ENCODE measurements at places on chromosomes 6 and 20.

- DNase-seq: no peak
These were observed 11.8 kb downstream of the SCML4 start for GRCh38 chr6:107812234-107812769.

DNA sequence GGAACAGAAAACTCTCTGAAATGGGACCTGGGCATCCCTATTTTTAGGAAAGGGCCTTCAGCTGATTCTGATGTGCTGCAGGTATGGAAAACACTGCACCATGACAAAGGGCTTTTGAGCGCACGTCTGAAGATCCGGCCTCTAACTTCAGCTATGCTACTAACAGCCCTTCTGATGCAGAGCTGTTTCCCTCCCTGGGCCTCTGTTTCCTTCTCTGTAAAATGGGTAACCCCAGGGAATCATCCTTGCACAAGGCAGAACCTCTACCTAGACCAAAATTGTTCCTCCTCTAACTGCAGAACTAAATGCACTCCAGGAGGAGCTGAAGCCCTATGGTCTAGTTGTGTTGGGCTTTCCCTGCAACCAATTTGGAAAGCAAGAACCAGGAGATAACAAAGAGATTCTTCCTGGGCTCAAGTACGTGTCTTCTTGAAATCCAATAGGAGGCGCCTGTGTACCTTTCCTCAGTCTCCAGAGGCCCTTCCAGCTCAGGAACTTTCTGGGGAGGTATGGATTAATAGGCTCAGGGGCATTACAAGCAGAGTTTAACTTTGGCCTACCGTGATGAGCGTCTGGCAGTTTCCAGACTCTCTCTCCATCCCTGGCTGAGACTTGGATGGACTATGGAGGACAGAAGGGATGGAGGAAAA is 5.9 kb downstream of the GPX5 start:
- no peak for DNase-seq

DNA sequence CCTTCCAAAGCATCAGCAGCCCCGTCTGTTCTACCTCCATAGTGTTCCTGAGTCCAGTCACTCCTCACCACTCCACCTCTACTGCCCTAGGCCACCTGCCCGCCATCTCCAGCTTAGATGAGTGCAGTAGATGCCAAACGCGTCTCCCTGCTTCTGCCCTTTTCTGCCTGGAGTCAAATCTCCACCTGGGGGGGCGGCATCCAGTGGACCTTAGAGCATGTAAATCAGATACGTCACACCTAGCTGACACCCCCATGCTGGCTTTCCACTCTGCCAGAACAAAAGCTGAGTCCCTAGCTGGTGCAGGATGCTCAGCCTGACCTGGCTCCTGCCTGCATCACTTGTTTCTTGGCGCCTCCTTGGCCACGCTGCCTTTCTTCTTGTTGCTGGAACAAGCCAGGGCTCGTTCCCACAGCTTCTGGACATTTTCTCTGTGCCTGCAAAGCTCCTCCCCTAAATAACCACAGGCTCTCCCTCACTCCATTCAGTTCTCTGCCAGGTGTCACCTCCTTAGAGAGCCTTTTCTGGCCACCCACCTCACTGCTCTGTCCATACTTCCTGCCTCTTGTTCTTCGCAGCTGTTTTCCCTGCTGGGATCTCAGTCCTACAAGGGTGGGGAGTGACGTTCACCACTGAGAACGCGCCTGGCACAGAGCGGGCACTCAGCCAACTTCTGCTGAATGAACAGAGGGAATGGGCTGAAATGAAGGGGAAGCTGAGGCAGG is 5.8 kb downstream of the DDR1 start:
- no peak for DNase-seq

GRCh38 chr6:5261545-5262109 is 314 bp downstream of the FARS2 start:
- no peak for DNase-seq

DNA sequence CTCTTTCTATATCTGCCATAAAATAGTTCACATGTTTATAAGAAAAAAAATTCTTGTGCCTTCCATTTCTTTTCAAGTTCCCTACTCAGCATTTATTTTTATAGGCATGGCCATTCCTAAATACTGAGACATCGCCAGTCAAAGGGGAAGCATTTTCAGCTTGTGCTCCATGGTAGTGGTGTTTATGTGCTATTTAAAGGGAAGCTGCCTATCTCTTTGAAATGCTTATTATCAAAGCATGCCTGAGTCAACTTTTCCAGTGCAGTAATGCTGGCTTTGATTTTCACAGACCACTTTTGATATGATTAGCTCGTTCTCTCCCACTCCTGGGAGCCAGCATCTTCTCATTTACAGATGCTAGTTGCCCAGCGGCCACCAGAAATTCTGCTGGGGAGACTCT is 124.1 kb upstream of the RIN2 start:
- DNase-seq: no peak

- no peak for DNase-seq
These were observed 79.0 kb downstream of the BACH2 start for GRCh38 chr6:90217506-90218127.

- no peak for DNase-seq
These were observed 186.9 kb downstream of the ERMARD start for GRCh38 chr6:169938262-169938701.

- no peak for DNase-seq
These were observed 439.8 kb downstream of the BMP2 start for GRCh38 chr20:7207186-7207798.

DNA sequence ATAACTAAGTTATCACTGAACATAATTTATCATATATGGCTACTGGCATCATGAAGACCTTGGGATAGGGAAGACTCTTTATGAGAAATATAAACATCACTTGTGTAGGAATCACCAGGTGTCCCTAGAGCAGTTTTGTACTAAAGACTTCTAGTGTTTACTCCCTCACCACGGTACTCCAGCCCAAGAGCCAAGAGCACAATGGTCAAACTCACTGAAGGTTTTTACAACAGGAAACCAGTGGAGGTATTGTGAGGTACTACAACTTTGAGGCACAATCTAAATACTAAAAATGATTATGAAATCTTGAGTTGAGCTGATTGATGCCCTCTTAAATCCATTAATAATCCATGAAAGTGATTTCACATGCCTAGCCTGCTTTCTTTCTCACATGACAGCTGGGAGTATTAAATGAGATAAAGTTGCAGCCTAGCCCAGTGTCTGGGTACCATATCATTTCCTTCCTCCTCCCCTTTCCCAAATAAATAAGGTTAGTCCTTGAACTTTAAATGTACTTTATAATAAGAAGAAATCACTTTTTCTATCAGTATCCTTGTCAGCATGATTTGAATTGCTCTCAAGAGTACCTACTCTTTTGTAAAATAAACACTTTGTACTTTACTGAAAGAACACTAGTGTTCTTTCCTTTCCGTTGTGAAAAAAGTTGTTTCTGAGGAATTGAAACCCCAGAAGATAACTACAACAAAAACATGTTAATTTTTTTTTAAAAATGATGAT is 26.5 kb downstream of the GLO1 start:
- DNase-seq: no peak

GRCh38 chr6:139323511-139324300 is 31.9 kb upstream of the TXLNB start:
- DNase-seq: peak; percentile 32

DNA sequence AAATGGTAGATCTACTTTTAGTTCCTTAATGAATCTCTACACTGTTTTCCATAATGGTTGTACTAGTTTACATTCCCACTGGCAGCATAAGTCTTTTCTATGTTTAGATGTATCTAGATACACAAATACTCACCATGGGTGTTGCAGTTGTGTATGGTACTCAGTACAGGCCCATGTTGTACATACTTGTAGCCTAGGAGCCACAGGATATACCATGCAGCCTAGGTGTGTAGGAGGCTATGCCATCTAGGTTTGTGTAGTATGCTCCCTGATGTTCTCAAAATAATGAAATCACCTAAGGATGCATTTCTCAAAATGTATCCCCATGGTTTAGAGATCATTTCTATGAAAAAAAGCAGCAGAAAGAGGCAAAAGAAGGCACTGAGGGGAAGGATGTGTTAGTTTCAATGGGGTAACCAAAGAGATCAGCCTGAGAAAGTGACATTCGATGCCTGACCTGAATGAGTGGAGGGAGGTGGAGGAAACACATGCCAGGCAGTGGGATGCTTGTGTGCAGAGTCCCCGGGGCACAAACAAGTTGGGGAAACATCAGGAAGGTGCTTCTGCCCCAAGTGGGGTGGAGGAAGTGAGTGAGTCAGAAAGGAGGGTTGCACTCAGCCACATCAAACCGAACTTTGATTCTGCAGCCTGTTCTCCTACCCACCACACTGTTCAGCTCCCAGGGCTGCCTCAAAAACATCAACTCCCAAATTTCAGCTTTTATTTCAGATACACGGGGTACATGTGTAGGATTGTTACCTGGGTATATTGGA is 191.2 kb downstream of the ZNF217 start:
- peak; percentile 19 for DNase-seq

DNA sequence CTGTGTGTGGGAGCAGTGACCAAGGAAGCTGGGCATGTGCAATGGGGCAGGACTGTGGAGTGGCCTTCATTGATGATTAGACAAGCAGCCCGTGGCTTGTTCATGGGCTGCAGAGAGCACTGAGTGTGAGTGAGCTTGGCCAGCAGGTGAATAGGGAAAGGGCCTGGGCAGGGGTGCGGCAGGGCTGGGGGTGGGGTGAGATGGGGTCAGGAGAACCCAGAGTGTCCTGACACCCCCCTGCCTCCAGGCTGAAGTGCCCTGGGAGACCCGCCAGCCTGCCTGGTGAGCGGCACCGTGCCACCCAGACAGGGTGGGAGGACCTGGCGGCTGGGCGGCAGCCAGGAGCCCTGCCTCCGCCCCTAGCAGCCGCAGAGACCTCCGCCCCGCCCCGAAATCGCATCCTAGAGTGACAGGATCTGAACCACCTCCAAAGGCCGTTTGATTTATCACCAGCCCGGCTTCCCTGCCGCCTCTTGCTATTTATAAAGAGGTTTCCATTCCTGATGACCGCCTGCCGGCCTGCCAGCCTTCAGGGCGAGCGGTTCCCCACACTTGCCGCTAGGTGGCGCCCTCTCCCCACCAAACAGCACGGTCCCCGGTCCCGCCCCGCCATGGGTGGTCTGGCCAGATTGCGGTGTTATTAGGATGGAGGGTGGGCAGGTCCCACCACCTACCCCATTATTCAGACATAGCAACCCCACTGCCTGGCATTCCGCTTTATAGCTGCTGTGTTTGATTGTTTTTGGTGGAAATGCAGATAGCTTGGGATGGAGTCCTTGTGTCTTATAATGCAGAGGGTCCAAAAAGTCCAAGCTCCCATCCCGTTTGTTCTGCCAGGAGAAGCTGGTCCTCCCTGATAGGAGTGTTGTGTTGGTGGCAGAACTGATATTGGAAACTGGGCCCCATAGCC is 3.5 kb downstream of the MYLK2 start:
- peak; percentile 70 for DNase-seq

DNA sequence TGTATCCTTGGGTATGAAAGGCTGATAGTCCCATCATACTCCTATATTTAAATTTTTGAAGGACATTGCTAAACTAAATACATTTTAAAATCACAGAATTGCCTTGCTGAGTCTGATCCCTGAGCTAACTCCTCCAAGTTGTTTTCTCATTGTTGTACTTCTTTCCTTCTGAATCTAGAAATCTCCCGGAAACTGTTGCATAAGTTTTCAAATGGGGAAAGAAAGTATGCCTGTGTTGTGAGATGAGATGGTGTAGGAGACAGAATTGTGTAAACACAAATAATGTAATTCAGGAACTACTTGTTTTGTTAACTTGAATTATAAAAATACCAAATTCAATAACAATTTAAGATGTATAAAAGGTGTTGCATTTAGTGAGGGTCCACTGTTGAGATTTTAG is 7.3 kb downstream of the PNRC1 start:
- no peak for DNase-seq

DNA sequence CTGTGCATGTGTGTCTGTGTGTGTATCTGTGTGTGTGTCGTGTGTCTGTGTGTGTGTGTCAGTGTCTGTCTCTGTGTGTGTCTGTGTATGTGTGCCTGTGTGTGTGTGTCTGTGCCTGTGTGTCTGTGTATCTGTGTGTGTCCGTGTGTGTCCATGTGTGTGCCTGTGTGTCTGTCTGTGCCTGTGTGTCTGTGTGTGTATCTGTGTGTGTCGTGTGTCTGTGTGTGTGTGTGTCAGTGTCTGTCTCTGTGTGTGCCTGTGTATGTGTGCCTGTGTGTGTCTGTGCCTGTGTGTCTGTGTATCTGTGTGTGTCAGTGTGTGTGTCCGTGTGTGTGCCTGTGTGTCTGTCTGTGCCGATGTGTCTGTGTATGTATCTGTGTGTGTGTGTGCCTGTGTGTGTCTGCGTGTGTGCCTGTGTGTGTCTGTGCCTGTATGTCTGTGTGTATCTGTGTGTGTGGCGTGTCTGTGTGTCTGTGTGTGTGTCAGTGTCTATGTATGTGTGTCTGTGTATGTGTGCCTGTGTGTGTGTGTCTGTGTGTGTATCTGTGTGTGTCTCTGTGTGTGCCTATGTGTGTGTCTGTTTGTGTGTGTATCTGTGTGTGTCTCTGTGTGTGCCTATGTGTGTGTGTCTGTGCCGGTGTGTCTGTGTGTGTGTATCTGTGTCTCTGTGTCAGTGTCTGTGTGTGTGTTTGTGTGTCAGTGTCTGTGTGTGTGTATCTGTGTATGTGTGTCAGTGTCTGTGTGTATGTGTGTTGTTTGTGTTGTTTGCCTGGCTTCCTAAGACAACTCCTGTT is 11.6 kb downstream of the SNPH start:
- DNase-seq: no peak

DNA sequence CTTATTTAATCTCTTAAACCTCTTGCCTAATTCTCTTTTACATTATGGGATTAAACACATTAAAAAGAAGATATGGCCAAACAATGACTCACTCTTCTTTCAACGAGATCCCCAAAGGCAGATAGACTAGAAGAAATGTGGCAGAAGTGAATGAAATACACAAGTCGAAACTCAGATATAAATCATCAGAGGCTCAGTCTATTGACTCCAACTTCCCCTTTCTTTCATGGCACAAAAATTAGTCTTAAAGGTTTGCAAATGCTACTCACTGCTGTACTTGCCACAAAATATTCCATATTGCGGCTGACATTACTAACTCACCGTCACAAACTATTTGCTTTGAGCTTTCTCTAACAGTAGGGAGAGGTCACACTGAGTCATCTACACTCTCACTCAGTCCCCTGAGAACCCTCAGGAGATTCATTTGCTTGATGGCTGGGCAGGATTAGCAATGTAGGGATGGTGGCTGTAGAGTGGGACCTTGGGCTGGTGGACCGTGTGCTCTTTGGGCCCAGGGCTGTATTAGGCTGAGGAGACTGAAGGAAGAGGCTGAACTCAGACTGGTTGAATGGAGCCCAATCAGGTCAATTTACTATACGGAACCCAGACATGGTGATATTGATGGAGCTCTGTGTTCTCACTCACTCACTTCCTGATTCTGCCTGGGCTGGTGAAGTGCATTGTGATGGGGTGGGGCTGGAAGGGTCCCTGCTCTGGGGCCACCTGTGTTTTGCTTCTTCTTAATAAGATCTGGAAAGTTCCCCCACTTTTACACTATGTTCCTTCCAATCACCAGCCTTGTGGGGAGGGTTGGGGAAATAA is 42.8 kb upstream of the UBR2 start:
- DNase-seq: no peak

DNA sequence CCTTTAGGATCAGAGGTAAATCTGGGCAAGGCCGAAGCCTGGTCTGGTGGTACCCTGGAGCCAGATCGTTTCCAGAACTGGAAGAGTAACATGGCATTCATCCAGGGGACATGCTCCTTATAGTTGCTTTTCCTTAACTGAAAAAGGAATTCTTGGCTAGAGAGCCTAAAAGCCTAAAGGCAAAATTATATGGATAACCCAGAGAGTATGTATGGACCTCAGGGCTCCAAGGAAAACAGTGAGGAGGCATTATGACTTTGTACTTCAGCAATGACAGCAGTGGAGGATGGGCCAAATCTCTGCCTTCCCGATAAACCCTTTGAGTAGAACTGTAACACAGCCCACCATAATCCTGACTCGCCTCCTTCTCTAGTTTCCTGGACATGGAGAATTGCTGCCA is 29.3 kb downstream of the ARHGAP18 start:
- no peak for DNase-seq

- no peak for DNase-seq
These were observed 256.4 kb downstream of the TMEM242 start for GRCh38 chr6:157066781-157067491.
